ENCODE measurements at places on chromosomes 1 and 21. TPM values are rescaled to one million over a fixed set of nuclear protein-coding genes. Genes with fewer than 3 reads are reported as not detected.

DNA sequence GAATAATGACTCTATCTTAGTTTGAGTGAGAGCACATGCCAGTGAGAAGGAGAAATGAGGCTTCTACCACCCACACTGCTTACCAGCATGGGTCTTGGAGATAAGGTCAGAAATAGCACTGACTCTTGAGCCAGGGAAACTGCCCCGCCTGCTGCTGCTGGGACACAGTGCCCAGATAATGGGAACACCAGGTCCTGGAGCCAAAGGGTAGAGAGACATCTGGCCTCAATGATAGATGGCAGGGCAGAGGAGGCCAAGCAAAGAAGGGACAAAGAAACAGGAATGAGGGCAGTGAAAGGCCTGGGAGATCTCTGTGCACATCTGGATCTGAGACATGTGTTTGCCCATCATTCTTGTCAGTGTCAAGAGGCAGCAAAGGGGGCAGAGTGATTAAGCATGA, 97.4 kb downstream of the MIS18A start:
- DNase-seq, result no peak
- no peak overlapping the region for H3K4me3 ChIP-seq
- H3K36me3 ChIP-seq, result no peaks in the 10 kb centered on the region
- no peaks in the 10 kb centered on the region for H3K4me1 ChIP-seq
- no peaks in the 10 kb centered on the region for H3K27me3 ChIP-seq

- H3K4me3 ChIP-seq, result no peak overlapping the region
- H3K4me1 ChIP-seq, result no peaks in the 10 kb centered on the region
- no peaks in the 10 kb centered on the region for H3K27me3 ChIP-seq
- no peaks in the 10 kb centered on the region for H3K36me3 ChIP-seq
- no peak overlapping the region for H3K27ac ChIP-seq
Observed at GRCh38 chr1:65233782-65234181, 75.6 kb upstream of the DNAJC6 start.

GRCh38 chr1:77540501-77541161, 141.8 kb downstream of the ZZZ3 start:
- H3K4me3 ChIP-seq, result no peak overlapping the region
- no peaks in the 10 kb centered on the region for H3K27me3 ChIP-seq
- no peak overlapping the region for H3K27ac ChIP-seq
- no peak for DNase-seq
- no peaks in the 10 kb centered on the region for H3K36me3 ChIP-seq

GRCh38 chr21:26199456-26199855, 28.9 kb upstream of the APP start:
- no peak overlapping the region for H3K4me3 ChIP-seq
- H3K27me3 ChIP-seq, result peaks cover 7% of the 10 kb centered on the region
- no peaks in the 10 kb centered on the region for H3K4me1 ChIP-seq
- H3K27ac ChIP-seq, result no peak overlapping the region

DNA sequence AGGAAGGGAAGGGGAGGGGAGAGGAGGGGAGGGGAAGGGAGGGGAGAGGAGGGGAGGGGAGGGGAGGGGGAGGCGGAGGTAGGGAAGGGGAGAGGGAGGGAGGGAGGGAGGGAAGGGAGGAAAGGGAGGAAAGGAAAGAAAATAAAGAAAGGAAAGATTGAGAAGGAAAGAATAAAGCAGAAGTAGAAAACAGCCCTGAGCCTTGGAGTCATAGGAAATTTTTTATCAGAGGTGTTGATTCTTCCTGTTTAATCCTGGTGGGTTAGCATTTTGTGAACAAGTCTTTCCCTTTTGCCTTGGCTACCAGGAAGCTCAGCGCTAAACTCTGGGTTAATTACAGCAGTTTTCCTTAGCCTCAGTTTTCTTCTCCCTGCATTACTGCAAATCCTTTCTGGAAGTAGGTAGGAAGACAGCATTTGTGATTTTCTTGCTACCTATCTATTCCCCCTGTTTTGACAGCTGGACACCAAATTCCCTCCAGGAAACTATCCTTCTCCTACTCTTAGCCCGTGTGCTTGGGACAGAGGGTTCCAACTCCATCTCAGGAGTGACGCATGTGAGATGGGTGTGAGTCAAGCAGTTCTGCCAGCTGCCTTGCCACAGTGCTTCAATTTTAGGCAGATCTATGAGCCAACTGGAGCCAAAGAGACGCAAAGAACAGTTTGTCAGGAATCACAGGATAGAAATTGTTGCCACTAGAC, 26.9 kb downstream of the TOMM20 start:
- no peak overlapping the region for H3K4me3 ChIP-seq
- no peak overlapping the region for H3K27ac ChIP-seq
- H3K27me3 ChIP-seq, result no peaks in the 10 kb centered on the region
- no peak for DNase-seq
- peaks cover 3% of the 10 kb centered on the region for H3K4me1 ChIP-seq

Gene LRRIQ3
- total RNA-seq, result 1.1 TPM

Gene SIK1
- total RNA-seq, result 8.0 TPM

Gene PRKACB
- total RNA-seq, result 77.5 TPM
